ENCODE measurements at places on chromosomes 13 and 19.
A peak's percentile ranks its signal among the peaks of the same experiment; 100 is the strongest.

DNA sequence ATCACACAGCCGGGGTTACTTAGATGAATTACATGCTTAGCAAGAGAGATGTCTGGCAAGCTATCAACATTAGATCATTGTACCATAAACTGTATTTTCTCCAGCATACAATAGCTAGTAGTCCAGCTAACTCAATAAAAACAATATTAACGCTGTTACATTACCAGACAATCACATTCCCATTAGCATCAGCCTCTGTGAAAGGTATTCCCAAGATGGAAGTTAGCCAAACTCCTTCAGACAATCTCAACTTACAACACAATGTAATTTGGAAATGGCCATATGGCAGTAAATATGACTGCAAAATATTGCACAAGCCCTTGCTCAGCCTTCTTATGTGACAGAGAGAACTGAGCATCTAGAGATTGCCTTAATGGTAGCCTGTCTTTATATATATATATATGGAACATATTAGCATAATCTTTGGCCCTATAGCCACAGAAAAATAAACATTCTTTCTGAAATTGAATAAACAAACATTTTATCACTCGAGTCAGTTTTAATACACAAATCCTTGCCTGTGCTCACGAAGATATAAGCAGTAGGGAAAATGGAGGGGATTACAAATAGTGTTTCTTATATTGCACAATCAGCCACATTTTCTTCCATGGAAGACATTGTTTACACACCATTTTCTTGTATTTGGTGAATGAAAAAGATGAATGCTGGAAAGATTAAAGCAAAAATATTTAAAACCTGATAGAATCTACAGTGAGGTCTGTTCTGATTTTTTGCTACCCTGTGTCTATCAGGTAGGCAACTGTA is 1060.5 kb downstream of the DIAPH3 start:
- peak; percentile 79 for DNase-seq

DNA sequence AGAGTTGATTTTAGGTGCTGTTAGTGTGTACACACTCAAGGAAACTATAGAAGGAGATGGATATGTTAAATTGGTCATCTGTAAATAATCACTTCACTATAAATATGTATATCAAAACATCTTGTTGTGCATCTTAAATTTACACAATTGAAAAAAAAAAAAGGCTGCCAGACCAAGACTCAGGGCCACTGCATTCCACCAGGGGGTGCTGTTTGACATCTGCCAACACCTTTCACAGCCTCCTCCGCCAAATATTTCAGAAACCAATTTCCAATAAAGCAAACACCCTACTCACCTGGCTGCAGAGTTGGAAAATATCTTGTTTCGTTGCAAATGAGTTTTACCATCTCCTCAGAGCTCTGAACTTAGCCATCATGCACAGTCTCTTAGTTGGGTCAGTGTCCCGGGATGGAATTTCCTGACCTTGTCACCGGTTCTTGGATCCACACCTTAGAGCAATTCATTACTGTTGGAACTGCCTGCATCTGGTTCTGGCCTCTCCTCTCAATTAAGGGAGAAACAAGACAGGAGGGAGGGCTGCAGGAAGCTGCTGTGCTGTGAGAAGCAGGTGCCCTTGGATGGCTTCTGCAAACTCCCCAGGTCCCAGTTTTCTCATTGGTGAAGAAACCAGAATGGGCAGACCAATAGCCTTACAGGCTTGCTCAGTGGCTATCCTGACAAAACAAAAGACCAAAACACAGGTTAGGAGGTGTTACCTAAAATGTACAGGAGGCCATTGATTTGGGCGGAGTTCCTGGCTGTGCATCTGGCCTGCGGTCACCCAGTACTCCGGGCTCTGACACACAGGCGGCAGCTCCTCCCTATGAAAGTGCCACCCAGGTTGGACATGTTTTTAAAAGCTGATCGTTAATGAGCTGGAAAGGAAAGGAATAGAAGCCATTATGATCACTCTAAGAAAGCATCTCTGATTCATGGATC is 746.6 kb downstream of the UQCRFS1 start:
- DNase-seq: peak; percentile 58

DNA sequence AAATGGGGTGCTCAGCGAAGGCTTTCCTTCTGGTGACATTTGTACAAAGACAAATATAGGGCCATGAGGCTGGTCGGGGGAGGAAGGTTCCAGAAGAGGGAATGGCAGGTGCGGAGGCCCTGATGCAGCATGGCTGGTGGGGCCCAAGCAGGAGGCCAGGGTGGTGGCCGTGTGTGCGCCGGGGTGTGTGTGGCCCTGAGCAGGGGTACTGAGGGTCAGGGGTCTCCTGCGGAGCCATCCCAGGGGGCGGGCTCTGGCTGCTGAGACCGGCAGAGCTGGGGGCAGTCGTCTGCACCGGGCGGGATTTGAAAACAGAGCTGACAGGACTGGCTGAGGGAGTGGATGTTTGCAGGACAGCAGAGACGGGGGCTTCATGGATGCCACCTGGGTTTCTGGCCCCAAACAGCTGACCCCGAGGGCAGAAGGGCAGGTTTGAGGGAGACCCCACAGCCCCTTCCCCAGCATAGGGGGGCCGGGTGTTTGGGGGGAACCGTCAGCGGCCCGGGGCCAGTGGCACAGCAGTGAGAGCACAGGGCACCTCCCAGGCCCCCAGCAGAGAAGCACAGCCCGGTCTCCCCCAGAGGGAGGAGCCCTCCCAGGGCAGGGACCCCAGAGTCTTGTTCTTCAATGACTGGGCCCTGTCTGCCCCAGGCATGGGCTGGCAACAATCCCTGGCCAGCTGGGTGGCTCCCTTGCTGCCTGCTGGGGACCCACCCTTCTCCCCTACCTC is 11.4 kb downstream of the PIAS4 start:
- DNase-seq: no peak

GRCh38 chr13:80586356-80586755 is 245.4 kb upstream of the SPRY2 start:
- DNase-seq: no peak

- DNase-seq: no peak
Observed at GRCh38 chr19:4494691-4495064, 22.6 kb downstream of the HDGFL2 start.

- no peak for DNase-seq
Observed at GRCh38 chr19:13503570-13504235, 2.6 kb downstream of the CACNA1A start.

DNA sequence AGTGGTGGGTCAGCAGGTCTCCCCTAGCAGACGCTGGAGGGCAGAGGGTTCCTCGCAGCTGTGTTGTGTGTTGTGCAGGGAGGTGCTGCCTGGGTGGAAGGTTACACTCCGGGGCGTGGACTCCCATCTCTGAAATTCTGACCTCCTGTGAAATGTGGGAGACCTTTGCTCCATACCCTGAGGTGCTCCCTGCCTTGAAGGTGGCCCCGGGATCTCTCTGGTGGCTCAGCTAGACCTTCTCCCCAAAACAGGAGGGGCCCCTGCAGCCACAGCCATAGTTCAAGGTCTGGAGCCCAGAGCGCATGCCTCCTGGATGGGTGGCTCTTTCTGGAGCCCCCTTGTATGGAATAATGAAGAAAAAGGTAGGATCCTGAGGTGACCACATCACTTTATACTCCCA is 70.2 kb downstream of the SOX1 start:
- DNase-seq: no peak

DNA sequence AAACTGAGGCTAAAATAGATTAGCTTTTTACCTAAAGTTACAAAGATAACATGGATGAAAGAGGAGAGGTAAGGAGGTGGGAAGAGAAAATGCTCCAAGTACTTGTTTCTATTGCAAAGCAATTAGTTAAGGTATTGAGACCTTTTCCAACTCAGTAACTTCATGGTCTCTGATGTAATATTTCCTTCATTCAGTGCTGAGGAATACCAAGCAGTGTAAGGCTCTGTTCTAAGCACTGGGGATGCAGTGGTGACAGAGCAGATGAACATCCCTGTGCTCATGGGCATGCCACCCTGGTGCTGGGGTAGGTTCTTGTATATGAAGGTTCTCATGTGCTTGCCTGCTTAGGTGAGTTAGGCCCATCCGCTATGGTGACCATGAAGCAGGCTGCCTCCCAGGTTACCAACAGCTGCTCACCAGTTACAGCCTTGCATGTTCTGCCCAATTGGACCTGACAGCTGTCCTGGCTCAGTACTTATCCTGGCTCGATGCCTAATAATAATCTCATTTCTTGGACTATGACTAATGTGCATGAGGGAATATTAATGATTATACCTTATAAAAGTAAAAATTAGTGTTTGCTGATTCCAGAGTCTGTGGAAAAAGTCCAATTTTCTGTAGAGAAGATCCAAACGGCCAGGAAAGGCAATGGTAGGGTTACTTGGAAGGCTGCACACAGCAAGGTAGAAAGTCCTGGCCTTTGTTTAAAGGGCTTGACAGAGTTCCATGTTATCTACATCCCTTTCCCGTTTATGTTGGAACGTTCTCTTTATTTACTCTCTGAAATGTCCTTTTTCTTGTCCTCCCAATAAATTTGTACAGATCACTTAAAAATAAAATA is 48.3 kb downstream of the LATS2 start:
- DNase-seq: no peak

GRCh38 chr13:70708775-70709174 is 600.5 kb upstream of the KLHL1 start:
- no peak for DNase-seq

DNA sequence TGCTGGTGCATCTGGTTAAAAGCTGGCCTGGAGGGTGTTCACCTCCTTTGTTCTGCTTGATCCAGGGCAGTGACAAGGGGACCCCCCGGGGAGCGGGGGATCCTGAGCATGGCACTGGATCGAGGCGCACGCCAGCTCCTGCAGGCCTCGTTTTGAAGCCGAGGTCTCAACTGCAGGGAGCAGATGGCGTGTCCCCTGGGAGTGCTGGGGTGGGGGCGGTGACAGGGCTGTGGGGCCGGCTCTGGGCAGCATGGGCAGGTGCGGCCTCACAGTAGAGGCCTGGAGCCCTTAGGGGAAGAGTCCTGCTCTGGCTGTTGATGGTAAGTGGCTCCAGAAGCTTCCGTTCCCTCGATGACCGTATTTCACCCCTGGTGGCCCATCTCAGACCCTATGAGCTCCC is 51.8 kb downstream of the CRTC1 start:
- no peak for DNase-seq

DNA sequence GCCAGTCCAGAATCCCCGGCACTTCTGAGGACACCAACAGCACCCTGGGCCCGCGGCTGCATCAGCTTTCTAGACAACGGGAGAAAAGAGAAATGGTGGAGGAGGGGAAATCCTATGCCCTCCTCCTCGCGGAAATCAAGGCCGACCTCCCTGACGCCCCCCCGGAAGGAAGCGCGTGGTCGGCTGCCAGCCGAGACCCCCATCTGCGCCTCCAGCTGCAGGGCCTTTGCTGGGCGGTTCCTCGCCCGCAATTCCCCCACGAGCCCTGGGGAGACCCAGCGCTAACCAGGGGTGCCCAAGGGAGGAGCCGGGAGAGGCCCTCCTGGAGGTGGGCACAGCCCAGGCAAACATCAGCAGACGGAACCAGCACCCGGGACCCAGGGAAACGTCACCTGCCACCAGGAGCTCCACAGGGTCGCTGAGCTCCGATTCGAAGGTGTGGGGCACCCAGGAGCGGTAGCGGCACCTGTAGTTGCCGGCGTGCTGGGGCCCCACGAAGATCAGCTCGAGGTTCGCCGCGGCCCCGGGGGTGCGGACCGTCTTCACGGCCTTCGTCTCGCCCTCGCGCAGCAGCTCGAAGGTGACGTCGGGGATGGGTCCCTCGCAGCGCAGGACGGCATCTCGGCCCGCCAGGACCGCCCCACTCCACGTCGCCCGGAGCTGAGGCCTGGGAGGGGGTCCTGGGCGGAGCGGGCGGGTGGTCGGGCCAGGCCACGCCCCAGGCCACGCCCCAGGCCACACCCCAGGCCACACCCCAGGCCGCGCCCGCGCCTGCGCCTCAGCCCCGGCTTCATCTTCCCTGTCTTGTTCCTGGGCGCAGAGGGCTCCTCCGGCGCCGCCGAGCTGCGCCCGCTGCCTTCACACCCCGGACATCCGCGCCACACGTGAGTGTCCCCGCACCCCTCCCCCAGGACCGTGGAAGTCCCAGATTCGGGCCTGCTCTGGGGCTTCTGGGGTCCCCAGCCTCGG is 6.0 kb downstream of the A1BG start:
- DNase-seq: peak; percentile 41

DNA sequence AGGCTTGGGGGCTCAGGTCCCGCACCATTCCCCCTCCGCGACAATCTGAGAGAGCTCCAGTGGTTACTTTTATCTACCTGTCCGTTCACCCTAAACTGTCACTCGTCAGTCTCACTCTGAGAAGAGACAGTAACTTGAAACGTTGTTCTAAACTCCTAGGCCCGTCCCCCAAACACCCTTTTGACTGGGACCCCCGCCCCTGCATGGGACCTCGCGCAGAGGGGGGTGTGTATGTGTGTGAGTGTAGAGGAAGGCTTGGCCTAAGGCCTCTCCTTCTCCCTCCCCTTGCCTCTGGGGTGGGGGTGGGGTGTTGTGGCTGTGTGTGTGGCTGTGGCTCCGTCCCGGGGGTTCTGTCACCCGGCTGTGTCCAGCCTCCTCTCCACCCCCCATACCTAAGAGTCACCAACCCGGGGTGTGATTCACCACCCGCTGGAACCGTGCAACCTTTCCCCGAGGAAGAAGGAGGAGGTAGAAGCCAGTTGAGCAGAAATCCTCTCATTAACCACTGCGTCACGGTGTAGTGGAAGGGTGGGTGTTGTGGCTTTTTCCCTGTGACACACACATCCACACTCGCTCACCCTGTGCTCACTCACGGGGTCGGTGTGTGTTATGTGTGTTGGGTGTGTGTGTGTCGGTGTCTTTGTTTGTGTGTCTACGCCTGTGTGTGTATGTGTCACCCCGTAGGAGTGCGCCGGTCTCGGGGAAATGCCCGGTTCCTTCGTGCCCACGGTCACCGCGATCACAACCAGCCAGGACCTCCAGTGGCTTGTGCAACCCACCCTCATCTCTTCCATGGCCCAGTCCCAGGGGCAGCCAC is 2.4 kb downstream of the FOSB start:
- DNase-seq: no peak

- no peak for DNase-seq
Observed at GRCh38 chr19:54684527-54684926, 21.7 kb downstream of the LILRB4 start.

DNA sequence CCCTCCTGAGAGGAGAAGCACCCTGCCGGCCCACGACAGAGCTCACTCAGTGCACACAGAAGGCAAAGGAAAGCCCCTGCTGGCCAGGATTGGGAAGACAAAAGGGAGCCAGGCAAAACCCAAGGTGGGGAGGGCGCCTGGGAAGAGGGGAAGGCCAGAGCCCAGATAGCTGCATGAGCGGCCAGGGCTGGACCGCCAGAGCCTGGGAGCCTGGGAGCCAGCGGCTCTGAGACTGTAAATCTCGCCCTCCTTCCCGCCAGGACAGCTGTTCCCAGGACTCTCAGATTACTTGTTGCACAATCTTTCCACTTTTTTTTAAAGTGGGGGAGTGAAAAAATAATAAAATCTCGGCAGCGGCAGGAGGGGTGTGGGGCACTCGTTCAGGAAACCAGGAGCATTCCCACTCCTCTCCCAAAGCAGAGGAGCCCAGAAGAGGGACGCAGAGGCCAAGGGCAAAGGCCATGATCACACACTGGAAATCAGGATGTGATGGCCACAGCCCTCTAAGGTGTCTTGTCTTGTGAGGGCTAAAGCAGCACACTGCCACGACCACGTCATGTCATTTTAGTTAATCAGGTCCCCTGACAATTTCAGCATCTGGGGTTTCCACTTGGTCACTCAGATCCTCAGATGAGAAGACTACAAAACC is 19.6 kb upstream of the EPHX3 start:
- DNase-seq: peak; percentile 2
